ENCODE measurements at places on chromosomes 12 and 14.

DNA sequence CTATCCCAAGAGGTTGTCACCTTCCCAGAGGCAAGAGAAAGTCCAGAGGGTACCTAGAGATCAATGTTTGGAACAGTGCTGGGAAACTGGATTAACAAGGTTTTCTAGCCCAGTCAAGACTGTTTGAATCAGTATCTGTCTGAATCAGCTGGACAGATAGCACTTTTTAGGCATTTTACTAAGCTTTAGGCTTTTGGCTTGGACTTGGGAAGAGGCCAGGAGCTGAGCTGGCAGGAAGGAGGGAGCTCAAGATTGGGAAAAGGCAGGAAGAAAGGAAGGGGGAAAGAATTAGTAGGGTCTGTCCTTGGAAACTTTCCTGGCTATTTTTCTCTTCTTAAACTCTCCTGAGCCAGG lies 8.3 kb downstream of the IKZF4 start:
- DNase-seq: no peak

DNA sequence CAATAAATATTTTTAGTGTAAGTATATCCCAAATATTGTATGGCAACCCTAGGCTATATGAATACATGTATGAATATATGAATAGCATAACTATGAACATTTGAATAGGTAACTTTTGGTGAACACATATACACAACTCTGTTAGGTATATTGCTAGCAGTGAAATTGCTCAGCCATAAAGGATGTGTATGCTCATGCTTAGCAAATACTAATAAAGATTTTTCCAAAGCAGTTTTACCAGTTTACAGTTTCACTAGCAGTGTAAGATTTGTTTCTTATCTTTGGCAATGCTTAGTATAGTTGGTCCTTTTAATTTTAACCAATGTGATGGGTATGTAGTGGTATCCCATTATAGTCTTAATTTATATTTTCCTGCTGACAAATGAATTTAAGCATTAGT lies 5.3 kb upstream of the DAAM1 start:
- no peak for DNase-seq

GRCh38 chr14:75771595-75771994 lies 110.5 kb downstream of the TTLL5 start:
- DNase-seq: no peak

DNA sequence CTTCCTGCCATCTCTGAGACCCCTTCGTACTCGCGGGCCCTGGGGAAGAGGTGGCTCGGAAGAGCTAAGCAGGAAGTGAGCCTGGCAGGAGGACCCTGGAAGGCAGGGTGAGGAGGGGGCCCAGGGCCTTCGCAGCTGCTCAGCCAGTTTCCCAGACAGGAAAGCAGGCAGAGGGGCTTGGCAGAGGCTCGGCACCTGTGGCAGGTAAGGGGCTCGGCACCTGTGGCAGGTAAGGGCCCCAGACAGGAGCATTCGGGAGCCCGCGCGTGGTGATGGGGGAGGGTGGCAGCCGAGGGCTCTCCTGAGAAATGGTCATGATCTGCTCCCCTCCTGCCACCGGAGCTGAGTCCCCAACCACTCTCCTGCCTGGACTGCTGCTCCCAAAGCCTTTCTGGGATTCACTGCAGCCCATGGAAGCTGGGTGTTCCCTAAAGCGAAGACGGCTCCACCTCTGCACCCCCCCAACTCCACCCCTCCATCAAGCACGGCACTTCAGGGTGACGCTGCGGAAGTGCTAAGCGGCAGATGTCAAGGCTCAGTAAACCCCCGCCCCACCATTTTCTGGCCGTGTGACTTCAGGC lies 63.2 kb downstream of the PRIMA1 start:
- no peak for DNase-seq

GRCh38 chr12:11943919-11944700 lies 126.6 kb upstream of the BCL2L14 start:
- peak; percentile 19 for DNase-seq

DNA sequence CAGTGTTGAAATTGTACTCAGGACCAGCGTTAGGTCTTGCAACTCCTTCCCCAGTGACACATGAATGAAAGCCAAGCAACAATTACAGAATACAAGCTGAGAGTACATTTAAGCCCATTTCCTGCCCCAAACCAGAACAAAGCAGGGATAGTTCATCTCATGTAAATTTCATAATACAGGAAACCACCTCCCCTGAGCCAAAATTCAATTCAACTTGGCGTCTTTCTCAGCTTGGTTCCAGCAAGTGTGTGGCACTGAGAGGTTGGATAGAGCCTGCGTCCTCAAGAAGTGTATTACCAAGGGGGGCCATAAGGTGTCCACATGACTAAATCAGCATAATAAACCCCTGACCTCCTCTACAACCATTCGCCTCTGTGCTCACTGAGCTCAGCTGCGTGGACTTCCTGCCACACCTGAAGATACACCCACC lies 278.9 kb upstream of the CRY1 start:
- peak; percentile 73 for DNase-seq

DNA sequence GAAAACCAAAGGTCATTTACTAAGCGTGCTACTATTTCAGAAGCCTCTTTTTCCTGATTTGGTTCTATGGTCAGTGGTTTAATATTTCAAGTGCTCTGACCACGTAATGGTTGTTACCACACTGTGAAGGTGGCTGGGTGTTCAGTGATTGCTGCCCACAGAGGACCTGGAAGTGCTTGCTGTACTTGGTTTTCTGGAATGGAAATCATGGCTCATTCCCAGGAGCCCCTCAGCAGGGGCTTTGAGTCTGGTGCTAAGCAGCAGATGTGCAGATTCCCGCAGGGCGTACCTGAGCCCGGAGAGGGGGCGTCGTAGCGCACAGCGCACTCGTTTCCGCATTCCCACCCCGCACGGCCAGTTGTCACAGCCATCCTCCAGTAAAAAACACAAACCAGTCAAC lies 50.5 kb downstream of the TRAF3 start:
- peak; percentile 60 for DNase-seq

DNA sequence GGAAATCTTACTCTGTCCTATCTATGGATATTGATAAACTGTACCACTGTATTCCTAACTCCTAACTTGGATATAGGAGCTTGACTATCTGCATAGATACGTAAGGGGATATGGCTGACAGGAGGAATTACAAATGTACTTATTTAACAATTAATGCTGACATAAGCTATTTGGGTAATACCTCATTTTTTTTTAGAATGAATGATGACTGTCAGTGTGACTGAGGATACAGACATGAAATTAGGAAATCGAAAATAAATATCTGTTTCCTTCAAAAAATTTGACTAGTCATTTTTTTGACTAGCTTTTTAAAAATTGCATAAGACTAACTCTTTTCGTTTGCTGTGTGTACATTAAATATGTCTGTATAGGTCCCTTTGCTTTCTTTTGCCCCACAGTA lies 74.9 kb downstream of the PDE3A start:
- no peak for DNase-seq

DNA sequence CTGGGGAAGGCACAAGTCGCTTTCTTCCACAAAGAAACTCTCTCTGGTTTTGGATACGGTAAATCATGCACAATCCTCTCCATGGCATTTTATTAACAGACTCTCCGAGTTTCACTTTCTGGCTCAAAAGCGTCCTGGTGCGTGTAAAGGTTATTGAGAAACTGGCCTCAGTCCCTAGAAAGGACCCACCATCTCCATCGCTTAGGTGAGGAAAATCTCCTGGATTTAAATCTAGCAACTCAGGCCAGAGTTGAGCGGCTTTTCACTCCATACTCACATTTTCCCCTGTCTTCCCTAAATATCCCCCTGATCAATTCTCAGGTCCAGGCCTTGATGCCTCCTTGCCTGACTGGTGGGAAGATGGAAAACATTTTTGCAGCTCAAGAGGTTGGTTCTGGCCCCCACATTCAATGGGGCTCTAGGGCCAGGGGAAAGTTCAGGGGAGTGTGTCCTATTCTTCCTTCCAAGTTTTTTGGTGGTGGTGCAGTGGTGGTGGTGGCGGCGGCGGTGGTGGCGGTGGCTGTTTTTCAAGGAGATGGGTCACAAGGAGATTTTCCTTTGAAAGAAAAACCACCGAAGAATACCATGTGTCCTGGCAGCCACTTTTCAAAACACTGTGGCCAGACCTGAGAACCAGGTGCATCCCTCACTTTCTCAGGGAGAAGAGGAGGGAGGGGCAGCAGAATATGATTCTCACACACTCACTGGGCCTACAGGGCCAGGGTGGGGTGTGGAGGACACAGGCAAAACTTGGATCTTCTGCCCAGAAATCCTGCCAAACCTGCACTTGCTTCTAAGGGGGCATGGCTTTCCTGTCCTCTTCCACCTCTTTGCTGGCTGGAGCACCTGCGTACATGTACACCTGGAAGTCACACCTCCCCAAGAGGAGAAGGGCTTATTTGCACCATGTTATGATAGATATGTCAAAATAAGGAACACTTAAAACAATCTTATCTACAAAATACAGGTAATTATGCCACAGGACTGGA lies 46.7 kb upstream of the PNMA1 start:
- DNase-seq: no peak

DNA sequence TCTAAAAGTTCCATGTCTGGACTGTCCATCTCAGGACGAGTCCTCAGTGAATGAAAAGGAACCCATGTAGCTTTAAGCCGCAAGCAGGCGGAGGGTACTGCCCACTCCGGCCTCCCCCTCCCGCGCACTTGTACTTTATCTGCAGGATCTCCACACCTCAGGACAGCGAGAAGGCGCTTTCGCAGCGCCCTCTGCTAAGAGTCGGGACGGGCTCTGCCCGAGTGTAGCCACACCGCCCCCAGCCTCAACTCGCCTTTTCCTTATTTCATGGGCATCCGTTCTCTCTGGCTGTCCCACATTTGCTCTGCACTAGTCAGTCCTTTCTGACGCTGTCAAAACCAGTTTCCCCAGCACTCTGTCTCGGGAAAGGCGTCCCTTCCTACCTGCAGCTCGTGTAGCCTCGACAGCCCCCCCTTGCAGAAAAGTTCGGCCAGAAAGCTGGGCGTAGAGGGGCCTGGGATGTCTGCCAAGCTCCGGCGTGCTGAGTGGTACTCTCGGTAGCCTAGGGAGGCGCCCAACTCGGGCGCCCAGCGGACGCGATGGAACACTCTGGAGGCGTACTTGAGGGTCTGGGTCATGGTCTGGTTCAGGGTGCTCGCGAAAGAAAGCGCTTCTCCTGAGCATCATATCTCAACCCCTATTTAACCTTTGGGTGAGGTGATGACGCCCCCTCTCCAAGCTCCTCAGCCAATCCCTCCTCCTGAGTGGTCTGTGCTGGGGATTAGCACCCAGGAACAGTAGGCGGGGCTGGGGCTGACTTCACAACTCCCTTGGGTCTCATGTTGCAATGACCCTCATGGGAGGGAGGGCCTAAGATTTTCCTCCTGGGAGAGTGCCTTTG lies at the start of gene CYP27B1:
Gene CYP27B1, minus strand, starts transcription at position 615 of the 841 bp plus-strand sequence. Its CDS starts 37 bp downstream, at position 578.
- DNase-seq: peak; percentile 25

- no peak for DNase-seq
Observed at GRCh38 chr12:71764587-71765321, 10.1 kb downstream of the RAB21 start.

- DNase-seq: no peak
Observed at GRCh38 chr12:72197790-72198189, 74.4 kb upstream of the TRHDE start.

DNA sequence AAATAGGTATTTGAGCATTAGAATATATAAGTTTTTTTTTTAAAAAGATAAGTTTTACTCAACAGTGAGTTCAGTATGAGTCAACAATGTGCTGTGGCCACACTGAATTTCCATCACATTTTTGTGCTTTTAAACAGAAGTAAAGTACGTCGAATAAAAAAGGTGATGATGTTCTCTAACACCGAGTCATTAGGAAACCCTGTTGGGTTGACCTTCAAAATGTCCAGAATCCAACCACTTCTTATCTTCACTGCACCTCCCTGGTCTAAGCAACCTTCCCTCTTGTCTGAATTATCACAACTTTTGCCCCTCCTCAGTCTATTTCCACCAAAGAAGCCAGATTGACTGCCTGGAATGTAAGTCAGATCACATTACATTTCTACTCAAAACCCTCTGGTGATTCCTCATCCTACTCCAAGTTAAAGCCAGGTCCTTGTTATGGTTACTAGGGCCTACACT lies 43.0 kb upstream of the SYCP3 start:
- no peak for DNase-seq

- DNase-seq: no peak
Observed at GRCh38 chr12:71645268-71645667, 18.4 kb downstream of the ZFC3H1 start.

DNA sequence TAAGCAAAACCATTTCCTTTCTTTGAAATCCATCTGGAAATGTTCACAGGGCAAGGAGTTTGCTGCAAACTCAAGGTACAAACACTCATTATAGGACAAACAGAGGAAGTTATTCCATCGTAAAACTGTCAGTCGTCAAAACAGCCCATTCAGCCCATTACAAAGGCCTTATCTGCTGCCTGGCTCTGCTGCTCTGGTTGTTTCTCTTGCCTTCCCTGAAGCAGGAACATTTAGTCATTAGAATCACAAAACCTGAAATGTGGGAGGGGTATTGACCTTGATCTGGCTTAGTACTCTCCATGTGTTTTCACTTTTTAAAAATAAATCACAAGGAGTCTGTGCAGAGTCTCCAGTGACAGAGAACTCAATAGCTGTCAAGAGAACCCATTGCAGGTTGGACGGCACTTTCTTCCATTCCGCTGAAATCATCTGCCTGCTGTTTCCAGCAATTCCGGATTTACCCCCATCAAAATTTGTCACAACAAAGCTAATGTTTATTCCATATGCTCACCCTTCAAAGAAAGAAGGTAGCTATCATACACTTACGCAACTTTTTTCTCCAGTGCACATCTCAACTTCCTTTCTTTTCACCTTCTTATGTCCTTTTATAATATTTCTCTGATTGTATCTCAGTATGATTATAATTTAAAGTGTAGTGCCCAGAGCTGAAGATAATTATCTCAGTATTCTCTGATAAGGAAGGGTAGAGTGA lies 24.6 kb upstream of the ITPR2 start:
- no peak for DNase-seq

GRCh38 chr12:117919479-117919878 lies 49.3 kb downstream of the KSR2 start:
- DNase-seq: no peak

DNA sequence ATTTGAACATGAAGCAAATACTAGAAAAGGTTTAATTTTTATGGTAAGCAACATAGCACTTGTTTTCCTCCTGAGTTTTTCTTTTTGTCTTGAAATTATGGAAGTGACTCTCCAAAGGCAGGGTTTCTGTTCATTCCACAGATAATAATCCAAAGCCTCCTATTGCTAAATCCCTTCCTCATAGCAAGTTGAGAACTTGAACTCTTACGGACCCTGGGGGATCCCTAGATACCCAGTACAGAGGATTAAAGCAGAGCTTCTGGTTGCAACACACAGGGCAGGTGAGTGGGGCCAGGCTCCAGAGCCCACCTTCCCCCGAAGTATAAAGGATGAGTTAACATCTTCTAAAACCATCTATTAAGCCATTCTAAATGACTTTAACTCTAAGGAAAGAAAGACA lies 294.1 kb downstream of the RMST start:
- DNase-seq: no peak

Measured in NCI-H2081 (cell line).